ENCODE measurements at places on chromosomes 6 and 20.

- DNase-seq: no peak
Observed at GRCh38 chr6:124490122-124490521, 472.1 kb upstream of the RNF217 start.

DNA sequence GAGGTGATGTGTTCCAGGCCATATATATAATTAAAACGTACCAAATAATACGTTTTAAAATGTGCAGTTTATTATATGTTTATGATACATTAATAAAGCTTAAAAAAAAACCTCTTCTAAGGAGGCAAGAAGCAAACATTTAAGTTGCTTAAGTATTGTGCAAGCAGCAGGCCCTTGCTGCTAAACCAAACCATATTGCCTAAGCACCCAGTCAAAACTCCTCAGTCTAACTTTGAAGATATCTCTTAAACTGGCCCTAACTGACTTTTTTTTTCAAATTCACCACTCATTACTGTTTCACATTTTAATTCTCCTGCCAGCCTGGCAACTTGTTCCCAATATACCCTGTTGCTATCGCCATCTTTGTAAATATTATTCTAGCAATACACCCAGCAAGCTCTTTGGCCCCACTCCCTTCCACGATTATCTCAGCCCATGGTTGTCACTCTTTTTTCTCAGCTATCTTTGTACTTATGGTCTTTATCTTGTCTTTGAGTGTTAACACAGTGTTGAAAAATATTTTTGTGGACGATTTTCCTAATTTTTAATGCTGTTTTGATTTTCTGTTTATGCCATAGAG lies 60.9 kb downstream of the C6orf58 start:
- DNase-seq: no peak

DNA sequence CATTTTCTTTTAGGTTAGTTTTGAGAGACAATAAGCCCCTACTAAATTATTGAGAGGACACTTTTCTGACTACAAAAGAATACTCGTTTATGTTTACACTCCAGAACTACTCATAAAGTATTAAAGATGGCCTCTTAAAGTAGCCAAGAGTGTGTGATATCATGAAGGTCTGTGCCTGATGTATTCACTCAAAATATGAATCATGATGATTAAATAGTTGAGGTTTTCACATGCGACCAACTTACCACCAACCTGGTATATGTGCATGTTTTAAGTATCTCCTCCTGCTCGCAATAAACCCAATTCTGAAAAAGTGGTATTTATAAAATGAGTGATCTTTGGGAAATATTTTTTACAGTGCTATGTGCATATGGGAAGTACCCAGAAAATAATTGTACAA lies 43.9 kb downstream of the IL20RA start:
- no peak for DNase-seq

GRCh38 chr6:22774129-22774528 lies 204.8 kb downstream of the HDGFL1 start:
- DNase-seq: no peak

GRCh38 chr6:149563203-149563927 lies 2.8 kb upstream of the GINM1 start:
- DNase-seq: no peak

DNA sequence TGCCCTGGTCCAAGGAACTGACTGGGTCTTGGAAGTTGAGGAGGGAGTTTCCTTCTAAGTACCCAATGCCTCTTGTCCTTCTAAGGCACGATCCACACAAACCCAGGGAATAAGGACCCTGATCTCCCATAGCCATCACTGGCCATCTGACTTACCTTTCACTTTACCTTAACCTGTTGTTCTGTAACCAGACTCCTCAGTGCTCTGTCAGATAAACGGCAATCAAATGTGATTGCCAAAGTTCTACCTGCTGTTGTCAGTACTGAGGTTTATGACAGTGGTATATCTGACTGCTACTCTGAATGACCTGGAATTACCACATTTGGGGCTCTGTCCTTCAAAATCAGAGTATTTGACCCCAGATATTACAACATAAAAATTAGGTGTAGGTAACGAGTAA lies 49.8 kb downstream of the HMGN3 start:
- DNase-seq: no peak

DNA sequence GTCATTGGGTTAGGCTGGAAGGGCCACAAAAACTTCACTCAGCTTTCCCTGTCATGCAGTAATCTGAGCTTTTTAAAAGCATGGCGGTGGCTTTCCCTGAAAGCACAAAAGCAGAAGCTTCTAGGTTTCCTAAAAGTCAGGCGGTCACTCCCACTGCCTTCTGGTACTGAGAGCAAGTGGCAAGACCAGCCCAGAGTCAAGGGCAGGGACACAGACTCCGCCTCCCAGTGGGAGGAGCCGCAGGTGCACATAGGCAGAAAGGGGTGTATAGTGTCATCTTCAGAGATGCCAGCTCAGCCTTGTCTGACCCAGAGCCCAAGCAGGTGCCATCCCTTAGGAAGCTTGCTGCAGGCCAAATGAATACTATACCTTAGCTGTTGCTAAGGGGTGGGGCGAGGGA lies 18.0 kb upstream of the PACSIN1 start:
- no peak for DNase-seq

DNA sequence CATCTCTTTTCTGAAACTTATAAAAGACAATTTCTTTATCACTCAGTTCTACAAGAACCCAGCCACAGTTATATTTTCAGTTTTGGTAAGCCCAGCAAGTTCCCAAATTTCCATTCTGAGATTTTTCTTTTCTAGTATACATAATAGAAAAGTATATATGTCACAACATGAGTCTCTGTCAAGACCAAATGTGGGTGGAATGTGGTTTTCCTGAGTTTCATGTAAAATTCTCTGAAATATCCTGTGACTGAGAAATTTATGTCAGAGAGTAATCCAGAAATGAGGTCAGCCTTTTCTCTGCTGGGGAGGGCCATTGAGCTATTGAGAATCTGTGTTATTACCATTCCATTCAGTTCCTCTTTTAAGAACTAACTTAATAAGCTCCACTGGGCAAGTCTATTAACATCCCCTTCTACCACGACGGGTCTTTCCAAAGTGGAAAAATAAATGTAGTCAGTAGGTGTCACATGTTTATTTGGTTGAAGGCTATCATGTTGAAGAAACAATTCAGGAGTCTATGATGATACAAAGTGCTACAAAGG lies 100.7 kb upstream of the HMGN3 start:
- no peak for DNase-seq

DNA sequence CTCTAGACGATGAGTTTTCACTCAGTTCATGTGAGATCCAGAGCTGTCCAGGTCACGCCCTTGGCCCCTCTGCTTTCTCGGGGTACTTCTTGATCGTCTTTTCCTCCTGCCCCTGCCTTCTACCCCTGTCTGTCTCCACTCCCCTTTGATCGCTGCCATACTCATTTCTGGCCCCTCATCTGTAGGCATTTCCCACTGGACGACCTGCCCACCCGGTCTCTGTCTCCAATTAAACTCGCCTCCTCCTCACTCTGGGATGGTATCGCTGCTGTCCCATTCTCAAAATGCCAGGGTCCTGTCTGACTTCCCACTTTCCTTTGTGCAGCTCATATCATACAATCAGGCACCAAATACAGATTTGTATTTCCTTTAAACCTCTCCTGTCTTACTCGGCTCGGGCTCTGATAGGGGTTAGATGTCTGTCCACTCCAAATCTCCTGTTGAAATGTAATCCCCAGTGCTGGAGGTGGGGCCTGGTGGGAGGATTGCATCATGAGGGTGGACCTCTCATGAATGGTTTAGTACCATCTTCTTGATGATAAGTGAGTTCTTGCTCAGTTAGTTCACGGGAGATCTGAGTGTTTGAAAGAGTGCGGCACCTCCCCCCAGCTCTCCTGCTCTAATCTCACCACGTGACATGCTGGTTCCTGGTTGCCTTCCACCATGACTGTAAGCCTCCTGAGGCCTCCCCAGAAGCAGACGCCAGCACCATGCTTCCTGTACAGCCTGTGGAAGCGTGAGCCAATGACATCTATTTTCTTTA lies 3.5 kb upstream of the SYNJ2 start:
- DNase-seq: no peak

GRCh38 chr20:2223558-2224367 lies 72.0 kb upstream of the TGM3 start:
- no peak for DNase-seq

DNA sequence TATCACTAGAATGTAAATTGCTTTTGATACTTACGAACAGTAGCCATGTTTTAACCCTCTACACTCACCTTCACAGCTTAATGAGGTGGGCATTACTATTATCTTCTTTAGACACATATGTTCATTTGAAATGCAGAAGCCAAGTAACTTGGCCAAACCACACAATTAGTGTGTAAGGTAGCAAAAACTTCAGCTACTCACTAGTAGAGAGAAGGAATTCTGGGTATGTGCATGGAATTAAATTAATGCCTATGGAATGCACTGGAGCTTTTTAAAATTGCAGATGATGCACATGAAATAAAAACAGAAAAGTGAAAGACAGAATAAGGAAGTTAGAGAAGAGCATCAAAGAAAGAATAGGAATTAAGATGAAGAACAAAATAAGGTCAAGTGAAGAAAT lies 494.0 kb downstream of the ADGRB3 start:
- DNase-seq: no peak

DNA sequence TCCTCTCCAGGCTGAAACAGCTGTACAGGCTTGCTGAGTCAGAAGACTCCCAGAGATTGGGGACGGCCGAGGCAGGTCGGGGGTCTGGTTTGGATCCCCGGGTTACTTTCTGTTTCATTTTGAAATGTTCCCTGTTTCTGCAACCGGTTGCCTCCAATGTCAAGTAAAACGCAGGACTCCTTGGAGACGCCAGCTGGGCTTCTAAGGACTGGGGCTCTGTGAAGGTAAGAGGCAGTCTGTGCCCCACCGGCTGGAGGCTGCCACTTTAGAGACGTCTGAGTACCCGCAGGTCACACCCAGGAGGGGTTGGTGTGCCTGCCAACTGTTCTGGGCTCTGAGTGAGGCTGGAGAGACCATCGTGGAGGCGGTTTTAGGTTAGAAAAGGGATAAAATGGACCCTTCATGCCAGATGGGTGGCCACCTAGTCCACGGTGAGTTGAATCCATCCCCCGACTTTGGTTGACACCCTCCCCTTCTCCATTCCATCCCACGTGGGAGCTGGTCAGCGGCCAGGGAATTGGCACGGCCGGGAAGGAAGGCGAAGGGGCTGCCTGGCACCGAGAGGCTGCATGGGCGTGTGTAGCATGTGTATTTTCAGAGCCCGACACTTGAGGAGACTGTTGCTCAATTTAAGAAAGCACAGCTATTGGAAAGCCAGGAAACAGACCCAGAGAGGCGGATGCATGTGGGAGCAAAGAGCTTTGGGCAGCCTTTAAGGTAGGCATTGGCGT lies 240.9 kb downstream of the PHACTR1 start:
- no peak for DNase-seq

All from NCI-H1048 (cell line).